ENCODE measurements at places on chromosomes 16 and 17.

DNA sequence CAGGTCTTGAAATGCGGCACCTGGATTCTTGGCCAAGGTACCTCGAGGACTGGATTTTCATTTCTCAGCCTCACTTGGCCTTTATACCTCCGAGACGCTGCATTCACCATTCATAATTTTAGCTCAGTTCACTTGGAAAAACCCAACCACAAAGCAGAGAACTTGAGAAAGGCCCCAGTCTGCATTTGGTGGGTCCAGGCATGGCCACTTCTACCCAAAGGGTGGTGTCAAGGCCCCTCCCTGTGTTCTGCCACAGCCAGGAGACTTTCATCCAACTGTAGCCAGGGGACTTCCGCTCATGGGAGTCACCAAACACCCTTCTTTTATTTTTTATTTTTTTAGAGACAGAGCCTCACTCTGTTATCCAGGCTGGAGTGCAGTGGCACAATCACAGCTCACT lies 14.7 kb upstream of the TVP23A start:
- no peak for DNase-seq

- no peak for DNase-seq
Measured at GRCh38 chr16:14325502-14326401, 254.6 kb downstream of the MRTFB start.

DNA sequence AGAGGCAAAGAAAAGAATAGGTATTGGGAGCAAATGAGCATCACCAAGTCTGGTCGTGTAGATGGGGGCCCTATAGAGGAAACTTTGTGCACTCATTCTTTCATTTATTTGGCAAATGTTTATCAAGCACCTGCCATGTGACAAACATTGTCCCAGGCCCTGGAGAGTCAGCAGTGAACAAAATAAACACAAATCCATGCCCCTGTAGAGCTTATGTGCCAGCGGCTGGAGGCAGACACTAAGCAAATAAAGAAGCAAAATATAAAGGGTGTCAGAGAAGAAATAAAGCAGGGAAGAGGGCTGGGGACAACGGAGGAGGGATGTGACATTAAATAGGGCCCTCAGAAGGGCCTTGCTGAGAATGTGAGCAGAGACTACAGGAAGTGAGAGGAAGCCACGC lies 45.5 kb downstream of the KATNIP start:
- no peak for DNase-seq

DNA sequence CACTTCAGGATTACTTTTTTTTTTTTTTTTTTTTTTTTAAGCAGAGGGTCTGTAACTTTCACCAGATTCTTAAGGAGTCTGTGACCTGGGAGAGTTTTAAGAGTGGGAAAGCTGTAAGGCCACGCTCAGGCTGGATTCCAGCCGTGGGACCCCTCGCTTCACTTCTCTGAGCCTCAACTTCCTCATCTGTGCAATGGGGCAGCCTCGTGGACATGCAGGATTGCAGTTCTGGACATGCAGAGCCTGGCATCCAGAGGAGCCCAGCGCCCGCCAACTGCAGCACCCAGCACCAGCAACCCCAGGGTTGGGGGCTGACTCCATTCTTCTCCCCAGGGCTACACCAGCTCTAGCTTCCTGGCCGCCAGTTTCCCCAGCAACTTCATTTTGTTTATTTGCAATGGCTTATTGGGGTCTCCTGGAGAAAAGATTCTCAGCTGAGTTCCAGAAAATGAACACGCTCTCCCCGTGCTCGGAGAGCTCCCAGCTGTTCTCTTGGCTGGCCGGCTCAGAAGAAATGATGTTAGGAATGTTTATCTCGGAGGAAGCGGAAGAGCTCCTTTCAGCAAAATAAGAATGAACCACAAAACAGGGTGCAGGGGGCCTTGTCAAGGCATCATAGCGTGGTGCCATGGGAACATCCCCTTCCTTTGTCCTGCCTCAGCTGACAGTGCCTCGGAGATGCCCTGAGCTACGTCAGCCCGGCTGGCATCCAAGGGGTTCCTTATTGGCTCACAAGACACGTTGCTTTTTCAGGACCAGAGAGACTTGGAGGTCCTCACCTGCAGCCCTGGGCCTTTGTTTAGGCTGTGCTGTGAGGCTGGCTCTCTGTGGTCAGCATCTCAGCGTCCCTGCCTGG lies 22.9 kb upstream of the ZCCHC14 start:
- no peak for DNase-seq

DNA sequence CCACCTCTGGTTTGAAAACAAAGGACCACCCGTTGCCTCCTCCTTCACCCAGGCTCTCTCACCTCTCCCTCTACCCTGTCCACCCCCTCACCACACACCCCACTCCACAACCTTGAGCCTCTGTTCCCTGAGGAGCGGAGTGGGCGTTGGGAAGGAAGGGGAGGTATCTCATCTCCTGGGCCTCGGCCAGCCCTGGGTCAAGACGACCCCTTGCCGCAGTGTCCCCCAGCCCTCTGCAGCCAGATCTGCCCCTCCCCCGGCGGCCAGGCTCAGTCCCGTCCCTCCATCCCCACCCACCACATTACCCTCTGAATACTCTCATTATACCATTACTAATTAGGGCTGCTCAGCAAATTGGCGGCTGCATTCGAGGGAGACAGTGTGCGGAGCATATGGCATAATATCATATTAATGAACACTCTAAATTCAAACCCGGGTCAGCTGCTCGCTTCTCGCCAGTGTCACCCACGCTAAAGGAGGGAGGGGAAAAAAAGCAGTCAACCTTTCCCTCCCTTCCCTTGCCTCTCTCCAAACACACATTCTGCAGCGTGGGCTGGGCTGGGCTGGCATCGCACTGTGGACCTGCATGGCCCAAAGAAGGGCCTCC lies 123.2 kb upstream of the LHX1 start:
- no peak for DNase-seq

DNA sequence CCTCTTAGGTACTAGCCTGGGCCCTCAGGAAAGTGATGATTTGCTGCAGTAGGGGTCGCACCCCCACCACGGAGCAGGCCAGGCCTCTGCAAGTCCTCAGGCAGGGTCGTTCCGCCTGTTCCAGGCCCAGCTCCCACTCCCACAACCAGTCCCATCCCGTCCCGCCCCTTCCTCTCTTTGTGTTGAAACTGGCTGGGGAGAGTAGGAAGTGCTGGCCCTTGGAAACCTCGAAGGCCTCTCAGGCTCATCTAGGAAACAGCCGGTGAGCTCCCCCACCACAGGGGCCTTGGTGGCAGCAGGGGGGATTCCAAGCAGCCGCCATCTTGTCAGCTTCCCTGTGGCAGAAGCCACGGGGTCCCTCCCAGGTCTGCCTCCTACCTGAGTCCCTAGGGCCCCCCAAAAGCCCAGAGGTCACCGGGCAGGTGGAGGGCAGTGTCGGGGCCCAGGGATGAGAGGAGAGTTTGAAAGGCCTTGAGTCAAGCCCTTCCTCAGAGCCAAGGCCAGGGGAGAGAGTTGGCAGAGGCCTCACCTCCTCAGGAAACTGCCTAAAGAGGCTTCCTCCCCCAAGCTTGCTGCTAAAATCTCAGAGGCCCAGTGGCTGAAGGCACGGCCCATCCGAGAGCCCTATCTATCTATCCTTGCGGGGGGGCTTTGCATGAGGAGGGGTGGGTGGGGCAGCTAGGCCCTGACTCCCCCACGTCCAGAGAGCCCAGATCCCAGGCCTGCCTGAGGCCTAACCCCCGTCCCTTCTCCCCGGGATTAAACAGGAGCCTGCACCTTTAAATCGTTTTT lies 22.2 kb downstream of the MMP15 start:
- DNase-seq, result no peak

DNA sequence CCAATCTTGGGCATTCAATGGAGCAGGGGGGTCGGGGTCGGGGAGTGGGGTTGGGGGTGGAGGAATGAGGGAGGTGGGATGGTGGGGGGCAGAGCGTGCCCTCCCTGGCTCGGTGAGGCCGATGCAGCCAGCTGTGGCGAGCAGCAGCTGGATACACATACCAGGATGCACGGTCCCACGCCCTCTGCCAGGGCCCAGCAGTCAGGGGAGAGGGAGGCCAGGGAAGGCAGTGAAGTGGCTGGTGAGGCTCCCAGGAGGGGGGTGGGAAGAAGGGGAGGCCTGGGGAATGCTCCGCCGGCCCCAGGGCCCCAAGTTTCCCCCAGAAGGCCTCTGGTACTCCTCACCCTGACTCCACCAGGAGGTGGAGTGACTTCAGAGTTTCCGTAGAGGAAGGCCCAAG lies 77.6 kb upstream of the LHX1 start:
- DNase-seq, result no peak

- no peak for DNase-seq
Measured at GRCh38 chr17:66652840-66653507, 181.9 kb upstream of the CACNG5 start.

- DNase-seq, result no peak
Measured at GRCh38 chr17:65598746-65599145, 37.3 kb upstream of the AXIN2 start.

DNA sequence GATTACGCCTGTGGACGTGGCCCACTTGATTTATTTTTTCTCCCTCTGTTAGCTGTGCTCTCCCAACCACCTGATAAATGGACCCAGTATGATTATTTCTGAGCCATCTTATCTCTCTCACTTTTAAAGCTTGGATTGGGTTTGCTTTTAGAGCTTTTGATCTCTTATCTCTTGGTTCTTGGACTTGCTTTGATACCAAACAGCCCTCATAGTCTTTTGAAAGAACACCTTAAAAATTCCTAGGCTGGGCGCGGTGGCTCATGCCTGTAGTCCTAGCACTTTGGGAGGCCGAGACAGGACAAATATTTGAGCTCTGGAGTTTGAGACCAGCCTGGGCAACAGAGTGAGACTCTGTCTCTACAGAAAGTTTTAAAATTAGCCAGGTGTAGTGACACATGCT lies 25.8 kb downstream of the SMTNL2 start:
- DNase-seq, result no peak

DNA sequence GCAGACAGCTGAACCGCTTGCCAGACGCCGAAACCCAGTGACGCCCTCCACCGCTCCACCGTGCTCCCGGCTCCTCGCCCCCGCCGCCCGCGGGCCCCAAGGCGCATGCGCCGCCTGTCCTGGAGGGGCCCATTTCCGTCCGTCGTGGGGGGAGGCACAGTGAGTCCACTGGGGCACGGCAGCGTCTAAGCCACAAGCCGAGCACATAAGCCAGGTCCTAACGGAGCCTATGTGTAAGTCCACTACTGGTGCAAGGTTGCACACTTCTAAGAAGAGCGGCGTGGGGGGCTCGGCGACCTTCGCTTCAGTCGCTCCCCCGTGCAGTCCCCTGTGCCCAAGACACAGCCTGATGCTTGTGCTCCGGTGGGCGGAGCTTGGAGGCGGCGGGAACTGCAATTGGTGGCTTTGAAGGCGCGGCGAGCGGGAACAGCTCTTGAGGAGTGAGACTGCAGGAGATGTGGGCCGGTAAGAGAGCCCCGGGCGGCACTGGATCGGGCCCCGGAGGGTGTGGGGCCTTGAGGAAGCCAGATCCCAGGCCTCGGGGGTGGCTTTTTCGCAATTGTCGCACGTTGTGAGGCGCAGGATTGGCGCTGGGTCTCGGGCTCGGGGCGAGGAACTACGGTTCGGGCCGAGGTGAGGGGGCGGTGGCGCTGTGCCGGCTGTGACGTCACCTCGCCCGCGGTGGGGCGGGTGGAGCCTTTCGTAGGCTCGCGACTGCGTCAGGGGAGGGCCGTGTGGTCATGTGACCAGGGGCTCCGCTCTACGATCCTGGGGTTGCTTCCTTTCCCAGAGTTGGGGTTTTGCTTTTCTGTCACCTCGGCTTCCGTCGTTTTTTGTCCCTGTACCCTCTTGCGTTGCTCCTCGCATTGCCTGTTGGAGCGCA lies at the start of the genes CENPN and CMC2:
Gene CENPN (plus strand): TSS at position 402 of the 883 bp plus-strand sequence. CDS start 4,726 bp downstream, outside the sequence.
Gene CMC2 (minus strand): TSS at position 73 of the 883 bp plus-strand sequence. CDS start 9,491 bp downstream, outside the sequence.
- peak; percentile 96 for DNase-seq

- no peak for DNase-seq
Measured at GRCh38 chr16:23282568-23282967, 19.5 kb upstream of the SCNN1B start.
